ENCODE measurements at places on chromosomes 5 and 9.

DNA sequence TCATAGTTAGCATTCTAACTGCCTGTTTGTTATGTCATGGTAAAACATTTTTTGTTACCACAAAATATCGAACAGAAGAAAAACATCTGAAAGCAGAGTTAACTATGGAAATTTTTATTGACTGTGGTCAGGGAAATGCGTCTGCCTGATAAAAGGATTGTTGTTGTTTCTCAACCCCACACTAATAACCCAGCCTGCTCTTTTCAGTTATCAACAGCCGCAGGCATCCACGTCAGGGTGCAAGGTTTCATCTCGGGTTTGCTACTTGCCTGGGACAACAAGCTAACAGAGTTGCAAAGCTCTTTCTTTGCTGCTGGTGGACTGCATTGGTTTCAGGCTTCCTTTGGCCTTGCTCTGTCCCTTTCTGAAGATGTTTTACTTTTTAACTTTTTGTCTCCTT, 969.2 kb downstream of the CDH18 start:
- DNase-seq, result no peak

GRCh38 chr5:143536364-143536763, 132.9 kb upstream of the NR3C1 start:
- DNase-seq, result no peak

GRCh38 chr5:128546658-128547281, 8.7 kb upstream of the FBN2 start:
- DNase-seq, result no peak

DNA sequence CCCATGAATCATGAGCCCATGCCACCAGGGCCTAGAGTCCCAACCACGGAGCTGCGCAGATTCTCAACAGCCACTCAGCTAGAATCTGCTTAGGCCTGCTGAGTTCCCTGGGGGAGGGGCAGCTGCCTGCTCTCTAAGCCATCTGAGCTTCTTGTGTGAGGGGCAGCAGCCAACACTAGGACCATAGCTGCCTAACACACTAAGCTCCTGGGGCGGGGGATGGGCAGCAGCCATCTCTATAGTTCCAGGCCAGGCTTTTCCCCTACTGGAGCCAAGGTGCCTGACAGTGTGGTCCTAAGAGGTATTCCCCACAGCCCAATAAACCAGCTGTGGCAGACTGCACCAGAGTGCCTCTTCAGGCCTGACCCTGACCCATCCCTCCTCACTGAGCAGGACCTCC, 255.9 kb upstream of the ACO1 start:
- DNase-seq, result no peak

DNA sequence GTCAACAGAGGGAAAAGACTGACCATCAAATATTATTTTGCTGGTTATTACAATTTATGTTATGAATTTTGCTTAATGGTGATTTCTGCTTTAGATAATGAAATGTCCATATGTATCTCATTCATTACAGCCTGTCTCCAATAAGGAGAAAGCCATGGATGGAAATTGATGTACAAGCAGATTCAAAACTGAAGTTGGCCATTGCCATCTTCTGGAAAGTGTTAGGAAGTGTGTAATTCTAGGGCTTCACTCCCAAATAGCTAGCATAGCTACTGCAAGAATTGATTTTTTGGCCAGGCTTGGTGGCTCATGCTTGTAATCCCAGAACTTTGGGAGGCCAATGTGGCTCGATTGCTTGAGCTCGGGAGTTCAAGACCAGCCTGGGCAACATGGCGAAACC, 45.8 kb downstream of the DYNC2I2 start:
- no peak for DNase-seq

- no peak for DNase-seq
These were observed 3.9 kb downstream of the CSNK1G3 start for GRCh38 chr5:123515904-123516303.

DNA sequence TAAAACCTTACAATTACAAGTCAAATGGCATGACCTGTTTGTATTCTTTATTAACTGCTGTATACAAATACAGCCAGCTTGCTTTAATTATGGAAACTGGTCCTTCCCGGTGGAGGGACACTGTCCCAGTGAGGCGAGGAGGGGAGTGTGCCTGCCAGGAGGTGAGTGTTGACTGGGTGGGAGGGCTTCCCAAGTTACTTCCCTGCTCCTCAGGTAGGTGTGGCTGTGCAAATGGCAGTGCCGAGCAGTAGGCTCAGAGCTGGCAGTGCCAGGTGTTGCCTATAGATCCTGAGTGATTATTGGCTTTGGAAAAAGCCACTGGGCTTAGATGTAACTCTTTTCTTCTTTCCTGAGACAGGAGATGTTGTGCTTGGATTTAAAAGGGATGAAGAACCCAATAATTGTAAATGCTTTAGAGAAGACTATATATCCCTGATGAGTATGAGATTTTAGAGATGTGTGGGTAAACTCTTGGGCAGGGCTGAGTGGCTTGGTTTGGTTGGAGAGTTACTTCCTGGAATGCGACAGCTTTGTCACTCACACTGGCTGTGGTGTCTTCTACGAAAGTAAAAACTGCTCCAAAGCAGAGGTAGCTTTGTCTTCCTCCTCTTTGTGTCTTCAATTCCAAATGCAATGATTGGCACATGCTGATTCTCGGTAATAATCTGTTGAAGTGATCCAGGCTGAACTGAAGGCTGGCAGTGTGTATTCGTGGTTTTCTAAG, 43.7 kb downstream of the GLRX start:
- DNase-seq, result no peak

GRCh38 chr5:133679534-133679933, 67.2 kb upstream of the FSTL4 start:
- no peak for DNase-seq

DNA sequence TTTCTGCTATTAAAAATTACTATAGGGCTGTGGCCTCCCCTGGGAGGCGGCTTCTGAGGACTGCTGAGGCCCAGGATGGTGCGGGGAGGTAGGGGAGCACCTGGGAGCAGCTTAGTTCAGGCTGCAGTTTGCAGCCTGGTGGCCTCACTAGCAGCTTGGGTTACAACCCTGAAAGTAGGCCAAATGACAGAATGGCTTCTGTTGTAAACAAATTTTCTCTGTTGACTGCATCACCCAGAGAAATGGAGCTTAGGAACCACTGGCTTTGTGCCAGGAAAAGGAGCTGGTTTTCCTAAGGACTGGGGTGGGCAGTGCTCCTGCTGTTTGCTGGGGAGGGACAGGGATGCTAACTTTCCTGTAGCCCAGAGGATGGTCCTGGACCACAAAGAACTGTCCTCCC, 130.3 kb downstream of the ENTREP1 start:
- no peak for DNase-seq

DNA sequence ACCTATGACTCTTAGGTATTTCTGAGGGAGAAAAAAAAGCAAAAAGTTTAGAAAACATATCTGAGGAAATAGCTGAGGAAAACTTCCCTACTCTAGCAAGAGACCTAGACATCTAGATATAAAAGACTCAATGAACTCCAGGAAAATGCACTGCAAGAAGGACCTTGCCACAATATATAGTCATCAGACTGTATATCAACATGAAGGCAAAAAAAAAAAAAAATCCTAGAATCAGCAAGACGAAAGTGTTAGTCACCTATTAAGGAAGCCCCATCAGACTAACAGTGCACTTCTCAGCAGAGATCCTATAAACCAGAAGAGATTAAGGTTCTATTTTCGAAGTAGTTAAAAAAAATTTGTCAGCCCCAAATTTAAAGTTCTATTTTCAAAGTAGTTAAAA, 166.2 kb downstream of the TMEM38B start:
- DNase-seq, result no peak

DNA sequence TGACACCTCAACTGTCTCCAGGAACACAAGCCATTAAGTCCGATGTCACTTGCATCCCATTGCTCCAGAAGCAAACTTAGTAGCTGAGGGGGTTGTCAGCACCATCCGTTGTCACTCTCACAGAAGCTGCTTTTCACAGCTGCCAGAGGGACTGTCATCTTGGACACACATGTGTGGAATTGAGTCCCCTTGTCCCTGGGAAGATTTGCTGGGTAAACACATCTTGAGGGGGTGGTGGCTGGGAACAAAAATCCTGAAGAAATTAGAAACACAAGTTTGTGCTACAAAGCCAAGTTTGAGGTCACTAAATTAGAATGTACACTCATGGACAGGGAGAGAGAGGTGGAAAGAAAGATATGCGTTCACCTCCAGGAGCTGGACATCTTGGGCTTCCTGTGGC, 55.2 kb upstream of the ADRA1B start:
- DNase-seq, result no peak

DNA sequence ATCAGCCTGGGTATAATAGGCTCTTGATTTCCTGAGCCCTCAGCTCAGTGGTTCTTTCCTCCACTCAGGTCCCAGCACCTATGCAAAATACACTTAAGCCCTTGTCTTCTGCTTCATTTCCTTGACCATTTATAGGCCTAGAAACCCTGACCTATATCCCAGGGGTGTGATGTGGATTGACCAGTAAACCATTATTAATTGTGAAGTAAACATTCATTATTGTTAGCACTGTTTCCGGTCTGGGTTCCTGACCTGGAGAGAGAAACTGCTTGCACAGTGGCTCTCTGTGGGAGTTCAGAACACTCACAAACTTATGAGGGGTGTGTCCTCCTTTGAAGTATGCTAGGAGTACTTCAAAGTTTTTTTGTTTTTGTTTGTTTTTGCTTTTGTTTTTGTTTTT, 19.6 kb upstream of the TOMM5 start:
- DNase-seq, result no peak

DNA sequence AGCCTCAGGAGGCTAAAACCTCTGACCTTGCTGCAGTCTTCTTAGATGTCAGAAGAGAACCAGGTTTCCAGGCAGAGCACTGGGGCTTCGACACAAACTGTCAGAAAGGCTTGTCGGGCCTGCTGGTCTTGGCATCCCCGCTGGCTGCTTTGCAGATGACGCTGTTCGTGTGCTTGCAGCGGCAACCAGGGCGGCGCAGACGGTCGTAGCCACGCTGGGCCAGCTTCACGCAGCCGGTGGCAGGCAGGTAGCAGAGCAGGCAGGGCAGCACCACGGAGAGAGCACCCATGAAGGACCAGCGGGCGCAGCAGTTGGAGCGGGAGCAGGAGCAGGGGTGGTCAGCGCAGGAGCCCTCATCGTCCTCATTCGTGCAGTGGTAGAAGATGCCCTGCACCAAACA, 10.7 kb downstream of the SPRY4 start:
- no peak for DNase-seq

GRCh38 chr5:121377461-121377860, 474.2 kb upstream of the FTMT start:
- DNase-seq, result no peak

DNA sequence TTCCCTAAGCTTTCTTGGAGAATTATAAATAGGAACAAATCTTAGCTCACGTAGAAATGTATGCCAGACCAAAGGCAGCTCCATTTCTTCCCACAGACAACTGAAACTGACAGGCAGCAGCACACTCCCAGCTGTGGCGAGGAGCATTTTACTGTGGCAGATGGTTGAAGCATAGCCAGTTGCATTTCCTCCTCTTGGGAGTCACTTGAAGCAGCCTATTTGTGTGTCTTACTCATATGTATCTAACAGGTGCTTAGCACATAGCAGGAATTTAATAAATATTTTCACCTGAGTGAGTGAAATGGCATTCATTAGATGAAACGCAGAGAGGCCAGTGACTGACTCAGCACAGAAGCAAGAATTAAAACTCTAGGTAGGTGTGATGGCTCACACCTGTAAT, 12.3 kb upstream of the MTMR12 start:
- DNase-seq, result no peak

DNA sequence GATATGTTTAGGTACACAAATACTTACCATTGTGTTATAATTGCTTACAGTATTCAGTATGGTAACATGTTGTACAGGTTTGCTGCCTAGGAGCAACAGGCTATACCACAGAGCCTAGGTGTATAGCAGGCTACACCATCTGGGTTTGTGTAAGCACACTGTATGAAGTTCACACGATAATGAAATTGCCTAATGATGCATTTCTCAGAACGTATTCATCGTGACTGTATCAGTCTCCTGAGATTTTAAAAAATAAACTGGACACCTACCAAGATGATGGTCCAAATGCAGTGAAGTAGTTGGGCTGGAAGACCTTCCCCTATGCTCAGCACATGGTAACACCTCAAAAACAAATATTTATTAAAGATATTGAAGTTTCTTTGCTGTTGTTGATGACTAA, 103.3 kb upstream of the NFIB start:
- no peak for DNase-seq

DNA sequence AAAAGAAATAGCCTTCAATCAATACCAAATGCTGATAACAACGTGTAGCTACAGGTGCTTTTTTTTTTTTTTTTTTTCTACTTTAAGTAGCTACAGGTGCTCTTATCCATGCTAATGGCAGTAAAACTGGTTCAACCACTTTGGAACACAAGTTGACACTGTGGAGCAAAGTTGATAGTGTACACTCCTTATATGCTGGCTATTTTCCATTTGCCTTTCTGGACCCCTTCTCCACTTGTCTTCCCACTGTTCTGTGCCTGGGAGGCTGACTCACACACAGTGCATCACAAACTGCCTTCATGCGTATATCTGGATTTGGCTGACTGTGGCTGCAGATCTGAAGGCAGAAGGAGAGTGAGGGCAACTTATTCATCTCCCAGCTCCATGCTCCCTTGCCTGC, 247.9 kb downstream of the MSX2 start:
- DNase-seq, result peak; percentile 69

- DNase-seq, result no peak
These were observed 158.8 kb downstream of the FGF18 start for GRCh38 chr5:171578049-171578828.

DNA sequence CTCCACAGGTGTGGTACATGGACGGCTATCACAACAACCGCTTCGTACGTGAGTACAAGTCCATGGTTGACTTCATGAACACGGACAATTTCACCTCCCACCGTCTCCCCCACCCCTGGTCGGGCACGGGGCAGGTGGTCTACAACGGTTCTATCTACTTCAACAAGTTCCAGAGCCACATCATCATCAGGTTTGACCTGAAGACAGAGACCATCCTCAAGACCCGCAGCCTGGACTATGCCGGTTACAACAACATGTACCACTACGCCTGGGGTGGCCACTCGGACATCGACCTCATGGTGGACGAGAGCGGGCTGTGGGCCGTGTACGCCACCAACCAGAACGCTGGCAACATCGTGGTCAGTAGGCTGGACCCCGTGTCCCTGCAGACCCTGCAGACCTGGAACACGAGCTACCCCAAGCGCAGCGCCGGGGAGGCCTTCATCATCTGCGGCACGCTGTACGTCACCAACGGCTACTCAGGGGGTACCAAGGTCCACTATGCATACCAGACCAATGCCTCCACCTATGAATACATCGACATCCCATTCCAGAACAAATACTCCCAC, 32.1 kb downstream of the OLFM1 start:
- no peak for DNase-seq

DNA sequence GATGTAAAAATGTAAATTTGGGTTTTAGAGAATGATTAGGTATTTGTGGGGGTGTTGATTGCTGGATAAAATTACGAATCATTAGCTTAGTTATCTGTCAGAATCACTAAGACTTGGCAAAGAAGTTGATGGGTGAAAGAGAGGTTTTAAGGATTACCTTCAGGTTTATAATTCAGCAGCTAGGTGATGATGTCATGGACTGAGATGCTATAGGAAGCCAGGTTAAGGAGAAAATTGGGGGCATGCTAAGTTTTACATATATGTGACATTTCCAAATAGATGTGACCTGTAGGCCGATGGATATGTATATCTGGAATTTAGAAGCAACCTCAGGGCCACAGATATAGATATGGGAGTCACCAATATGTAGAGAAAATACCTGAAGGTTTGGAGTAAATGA, 228.0 kb downstream of the FER start:
- DNase-seq, result no peak

GRCh38 chr5:180689071-180689694, 39.8 kb upstream of the FLT4 start:
- no peak for DNase-seq

Data from NCI-H774 (cell line).